NCI-H446 (cell line): ENCODE measurements at places on chromosomes 3 and 15.

- DNase-seq = no peak
These were observed 40.2 kb downstream of the ZNF148 start for GRCh38 chr3:125334675-125335560.

DNA sequence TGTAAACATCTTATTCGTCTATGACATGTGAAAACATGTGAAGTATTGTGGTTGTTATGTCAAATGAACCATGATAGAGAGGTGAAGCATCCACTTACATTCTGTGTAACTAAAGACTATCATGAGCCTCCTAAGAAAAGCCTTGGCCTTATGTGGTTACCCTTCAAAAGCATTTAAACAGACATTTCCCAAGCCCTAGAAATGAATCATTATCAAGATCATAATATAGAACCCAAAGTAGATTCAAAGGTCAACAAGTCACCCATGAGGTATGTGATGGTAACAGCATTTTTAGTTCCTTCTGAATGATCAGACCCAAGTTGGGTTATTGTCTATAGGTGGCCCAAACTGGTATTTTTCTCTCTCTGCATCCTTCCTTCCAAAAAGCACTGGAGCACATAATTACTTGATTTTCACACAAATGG, 408.0 kb downstream of the TBL1XR1 start:
- DNase-seq = no peak

DNA sequence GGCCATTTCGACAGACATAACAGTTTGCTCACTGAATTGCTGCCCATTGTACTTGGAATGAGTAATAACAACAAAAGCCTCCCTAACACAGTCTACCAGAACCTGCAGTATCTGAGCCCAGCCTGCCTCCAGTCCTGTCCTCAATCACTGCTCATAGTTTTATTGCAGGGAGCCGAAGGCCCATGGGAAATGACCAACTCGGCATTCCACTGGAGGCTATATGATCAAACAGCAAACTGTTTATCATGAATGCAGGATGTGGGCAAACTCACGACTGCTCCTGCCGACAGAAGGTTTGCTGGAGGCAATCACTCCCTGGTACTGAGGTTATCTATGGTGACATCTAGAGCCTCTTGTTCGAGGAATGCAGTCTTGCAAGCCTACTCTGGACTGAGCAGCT, 46.3 kb downstream of the LSM3 start:
- no peak for DNase-seq

GRCh38 chr3:195711813-195712534, 8.8 kb upstream of the MUC20 start:
- no peak for DNase-seq

DNA sequence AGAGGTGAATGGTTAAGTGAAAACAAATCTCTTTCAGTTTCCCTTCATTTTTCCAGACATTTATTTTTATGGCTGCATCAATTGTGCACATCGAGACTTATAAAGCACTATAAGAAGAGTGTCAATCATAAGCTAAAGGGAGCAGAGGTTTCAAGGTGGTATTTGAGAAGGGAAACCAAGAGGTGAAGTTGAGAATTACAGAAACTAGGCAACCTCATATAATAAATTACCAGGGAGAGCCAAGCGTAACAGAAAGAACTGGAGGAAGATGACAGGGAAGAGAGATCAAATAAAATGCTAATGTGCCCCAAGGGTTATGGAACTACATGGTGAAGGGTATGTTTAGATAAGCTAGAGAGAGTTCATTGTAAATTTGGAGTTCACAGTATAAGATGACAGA, 6.3 kb upstream of the CCDC54 start:
- no peak for DNase-seq
